ENCODE measurements at places on chromosomes 7 and 10.

- no peak for DNase-seq
Observed at GRCh38 chr10:119491966-119492757, 50.4 kb downstream of the RGS10 start.

DNA sequence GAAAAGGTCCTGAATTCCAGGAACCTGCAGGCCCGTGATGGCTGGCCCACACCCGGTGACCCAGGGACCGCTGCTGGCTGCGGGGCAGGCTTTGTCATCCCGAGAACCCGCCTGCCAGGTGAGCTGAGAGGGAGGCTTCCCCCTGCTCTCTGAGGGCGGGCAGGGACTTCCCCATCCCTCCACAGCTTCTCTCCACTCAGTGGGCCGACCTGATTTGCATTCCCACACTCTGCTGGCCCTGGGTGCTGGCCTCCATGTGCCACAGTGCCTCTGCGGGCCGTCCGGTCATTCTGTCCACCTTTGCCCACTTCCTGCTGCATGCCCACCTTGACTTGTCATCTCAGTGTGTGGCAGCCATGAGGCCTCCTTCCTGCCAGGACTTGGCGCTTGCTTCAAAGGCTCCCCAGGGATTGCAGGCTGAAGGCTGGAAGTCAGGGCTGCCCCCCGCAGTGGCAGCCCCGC, 35.3 kb downstream of the PALD1 start:
- DNase-seq: no peak

DNA sequence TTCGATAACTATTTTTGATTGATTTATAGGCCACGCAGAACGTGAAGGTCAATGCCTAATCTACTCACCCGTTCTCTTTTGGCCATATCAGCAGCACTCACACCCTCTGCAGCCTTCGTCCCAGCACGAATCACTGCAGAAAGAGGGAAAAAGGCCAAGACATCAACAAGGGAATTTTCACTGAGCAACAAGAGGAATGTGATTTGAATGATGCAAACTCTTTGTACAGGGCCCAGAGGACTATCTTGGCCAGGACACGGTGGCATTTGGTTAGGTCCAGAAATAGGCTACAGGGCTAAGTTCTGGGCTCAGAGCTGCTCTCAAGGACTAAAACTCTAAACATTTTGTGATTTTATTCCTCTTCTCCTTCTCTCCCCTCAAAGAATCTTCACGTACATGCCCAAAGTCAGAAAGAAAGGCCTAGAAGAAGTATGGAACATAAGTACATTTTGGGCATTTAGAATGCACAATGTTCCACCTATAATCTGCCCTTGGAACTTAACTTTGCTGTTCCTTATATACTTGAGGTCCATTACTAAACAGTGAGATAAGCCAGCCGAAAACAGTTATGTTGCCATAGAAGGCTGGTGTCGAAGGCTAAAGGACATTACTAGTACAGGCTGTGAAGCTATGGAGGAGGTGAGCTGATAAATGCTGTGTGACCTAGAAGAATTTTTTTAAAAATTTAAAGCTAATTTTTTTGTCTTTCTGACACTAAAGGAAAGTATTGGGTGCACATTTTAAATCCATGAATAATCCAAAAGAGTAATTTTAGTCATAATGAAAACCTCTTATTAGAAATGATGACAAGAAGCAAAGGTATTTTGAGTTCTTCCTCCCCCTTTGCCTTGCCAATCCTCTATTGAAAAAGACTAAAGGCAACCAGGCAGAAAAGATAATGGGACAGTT, 20.0 kb downstream of the RBM28 start:
- DNase-seq: no peak

- no peak for DNase-seq
Observed at GRCh38 chr10:118752409-118752808, 2.4 kb downstream of the CACUL1 start.

- peak; percentile 95 for DNase-seq
Observed at GRCh38 chr10:22320591-22321155, at the start of gene BMI1. Gene BMI1, plus strand, starts transcription at chr10:22321099. Its CDS starts 5,351 bp downstream, at chr10:22326450.

GRCh38 chr10:22321924-22322640, 1.2 kb downstream of the BMI1 start:
- DNase-seq: no peak

DNA sequence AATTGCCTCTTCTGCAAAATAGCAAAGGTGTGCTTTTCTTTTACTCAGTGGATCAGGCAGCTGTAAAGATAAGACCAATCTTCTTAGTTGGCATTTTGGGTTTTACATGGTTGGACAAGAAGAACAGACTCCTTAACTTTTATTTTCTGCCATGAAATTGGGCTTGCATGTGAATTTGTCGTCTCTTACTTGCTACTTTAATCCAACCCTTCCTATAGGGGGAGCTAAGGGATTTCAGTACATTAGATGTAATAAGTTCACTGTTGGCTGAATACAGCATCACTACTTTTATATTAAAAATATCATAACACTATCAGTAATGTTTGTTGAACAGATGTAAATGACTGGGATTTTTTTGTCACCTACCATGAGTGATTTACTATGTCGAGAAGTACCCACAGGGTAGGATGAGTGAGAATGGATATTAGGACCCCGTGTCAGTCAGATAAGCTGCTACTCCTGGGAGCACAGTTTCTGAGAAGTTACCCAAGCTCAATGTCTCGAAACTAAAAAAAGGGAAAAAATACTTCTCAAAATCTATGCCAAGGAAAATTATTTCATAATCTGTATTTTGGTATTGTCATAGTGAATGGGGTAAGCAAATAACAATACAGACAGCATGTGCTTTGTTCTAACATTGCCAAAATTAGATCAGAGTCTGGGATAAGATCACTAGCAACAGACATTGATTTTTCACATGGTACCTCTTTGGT, 127.4 kb upstream of the AGR3 start:
- no peak for DNase-seq

DNA sequence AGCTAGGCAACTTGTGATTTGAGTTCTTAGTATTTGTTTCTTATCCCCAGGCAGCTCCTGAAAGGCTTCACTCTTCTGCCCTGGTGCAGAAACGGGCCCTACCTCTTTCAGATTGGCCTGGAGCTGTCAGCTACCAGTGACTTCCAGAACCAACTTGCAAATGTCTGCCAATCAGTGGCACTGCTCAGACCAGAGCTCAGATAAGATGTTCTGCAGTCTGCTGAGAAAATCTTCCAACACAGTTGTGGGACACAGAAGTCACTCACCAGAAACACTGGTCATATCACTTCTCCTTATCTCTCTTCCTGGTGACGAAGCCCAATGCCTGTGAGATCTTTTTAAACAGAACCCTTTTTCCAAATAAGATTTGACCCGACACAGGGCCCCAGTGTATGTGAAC, 81.9 kb upstream of the DUSP5 start:
- DNase-seq: no peak

DNA sequence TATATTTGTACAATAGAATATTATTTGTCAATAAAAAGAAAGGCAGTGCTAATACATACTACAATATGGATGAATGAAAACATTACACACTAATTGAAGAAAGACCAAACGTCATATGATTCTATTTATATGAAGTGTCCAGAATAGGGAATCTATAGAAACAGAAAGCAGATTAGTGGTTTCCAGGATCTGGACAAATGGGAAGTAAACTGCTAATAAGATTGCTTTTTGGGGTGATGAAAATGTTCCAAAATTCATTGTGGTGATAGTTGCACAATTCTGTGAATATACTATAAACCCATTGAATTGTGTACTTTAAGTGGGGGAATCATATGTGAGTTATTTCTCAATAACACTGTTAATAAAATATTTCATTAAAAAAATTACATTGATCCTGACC, 78.2 kb upstream of the IFRD1 start:
- no peak for DNase-seq

GRCh38 chr10:104330168-104331110, 7.8 kb downstream of the ITPRIP start:
- no peak for DNase-seq

DNA sequence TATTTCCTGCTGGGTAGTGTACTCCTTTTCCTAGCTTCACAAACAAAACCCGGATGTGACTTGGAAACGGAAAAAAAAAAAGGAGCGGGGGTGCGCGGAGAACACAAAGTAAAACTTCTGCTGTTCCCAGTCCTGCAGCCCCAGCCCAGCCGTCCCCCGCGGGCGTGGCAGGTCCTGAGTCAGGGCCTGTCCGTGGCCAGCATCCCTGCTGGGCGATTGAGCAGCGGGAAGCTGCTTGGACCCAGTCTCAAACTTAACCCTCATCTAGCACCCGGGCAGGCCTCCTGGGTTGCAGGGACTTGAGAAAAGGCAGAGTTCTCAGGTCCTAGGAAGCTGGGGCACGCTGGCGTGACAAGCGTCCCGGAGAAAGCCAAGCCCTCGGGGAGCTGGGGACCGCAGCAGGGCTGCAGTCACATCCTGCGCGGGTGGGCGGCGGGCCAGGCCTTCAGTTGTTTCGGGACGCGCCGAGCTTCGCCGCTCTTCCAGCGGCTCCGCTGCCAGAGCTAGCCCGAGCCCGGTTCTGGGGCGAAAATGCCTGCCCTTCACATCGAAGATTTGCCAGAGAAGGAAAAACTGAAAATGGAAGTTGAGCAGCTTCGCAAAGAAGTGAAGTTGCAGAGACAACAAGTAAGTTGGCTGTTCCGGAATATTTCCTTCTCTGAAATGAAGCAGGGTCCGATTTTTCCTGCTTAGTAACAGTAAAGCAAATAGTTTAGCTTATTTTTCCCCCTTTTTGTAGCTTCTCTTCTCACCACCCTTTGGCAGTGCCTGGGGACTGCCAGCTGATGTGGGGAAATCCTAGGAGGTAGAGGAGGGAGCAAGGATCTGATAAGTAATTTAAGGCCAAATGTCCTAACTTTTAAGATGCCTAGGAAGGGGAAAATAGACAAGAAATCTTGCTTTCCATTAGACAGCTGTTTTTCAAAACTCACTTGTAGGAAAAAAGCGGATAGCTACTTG, at the start of gene GNG11:
TSS of gene GNG11 (plus strand) at position 129 of the 960 bp plus-strand sequence. CDS start at position 532, 403 bp downstream.
- peak; percentile 86 for DNase-seq

GRCh38 chr10:117619707-117620405, 77.3 kb downstream of the EMX2 start:
- no peak for DNase-seq

DNA sequence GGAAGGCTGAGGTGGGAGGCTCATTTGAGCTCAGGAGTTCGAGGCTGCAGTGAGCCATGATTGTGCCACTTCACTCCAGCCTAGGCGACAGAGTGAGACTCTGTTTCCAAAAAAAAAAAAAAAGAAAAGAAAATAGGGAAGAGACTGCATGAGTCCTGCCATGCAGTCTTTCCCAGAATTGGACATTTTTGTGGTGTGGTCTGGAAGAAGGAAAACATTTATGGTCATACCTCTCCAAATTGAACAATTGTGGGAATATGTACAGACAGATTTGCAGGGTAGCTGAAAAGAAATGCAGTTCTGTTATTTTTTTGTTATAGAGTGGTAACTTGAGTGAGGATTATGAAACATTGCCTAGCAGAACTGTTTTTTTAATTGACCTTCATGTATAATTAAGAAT, 198.1 kb downstream of the AUTS2 start:
- no peak for DNase-seq

GRCh38 chr7:91033574-91033973, 230.7 kb upstream of the FZD1 start:
- no peak for DNase-seq

- DNase-seq: no peak
Observed at GRCh38 chr10:11255796-11256444, 238.2 kb downstream of the CELF2 start.

DNA sequence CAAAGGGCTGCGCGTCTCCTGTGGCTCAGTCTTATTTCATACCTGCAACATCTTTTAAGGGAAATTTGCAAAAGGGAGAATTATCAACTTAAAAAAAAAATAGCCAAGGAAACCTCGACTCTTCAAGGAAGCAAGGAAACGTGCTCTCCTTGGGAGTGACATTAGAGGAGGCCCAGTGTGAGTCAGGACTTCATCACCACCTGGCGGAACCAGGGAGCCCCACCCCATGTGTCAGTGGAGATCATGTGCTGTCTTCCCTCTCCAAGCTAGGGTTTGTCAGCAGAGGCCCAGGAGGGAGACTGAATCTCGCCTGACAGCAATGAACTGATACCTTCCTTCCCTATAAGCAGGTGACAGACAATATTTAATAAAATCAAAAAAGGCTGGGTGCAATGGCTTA, 28.9 kb downstream of the POR start:
- DNase-seq: no peak

DNA sequence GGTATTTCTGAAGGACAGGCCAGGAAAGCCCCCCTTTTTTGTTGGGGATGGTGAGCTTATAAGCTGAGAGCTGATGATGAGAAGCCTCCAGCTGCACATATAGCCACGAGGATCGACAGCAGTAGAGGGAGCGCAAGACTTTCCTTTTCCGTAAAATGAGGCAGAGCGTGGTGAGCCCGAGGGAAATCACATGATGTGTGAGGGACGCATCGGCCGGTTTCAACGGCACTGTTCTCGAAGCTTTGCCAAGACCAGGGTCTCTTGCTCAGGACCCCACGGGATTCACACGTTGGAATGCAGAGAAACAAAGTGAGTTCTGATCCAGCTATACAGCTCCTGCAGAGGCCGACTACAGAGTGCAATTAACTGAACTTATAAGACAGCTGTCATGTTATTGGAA, 55.7 kb downstream of the ADAM12 start:
- DNase-seq: no peak

- DNase-seq: no peak
Observed at GRCh38 chr10:3059974-3060373, 7.4 kb upstream of the PFKP start.

- no peak for DNase-seq
Observed at GRCh38 chr7:115059321-115059720, 137.4 kb downstream of the MDFIC start.

GRCh38 chr10:77768039-77768438, 130.4 kb upstream of the KCNMA1 start:
- DNase-seq: no peak

GRCh38 chr10:112213836-112214235, 30.3 kb upstream of the GPAM start:
- DNase-seq: no peak

DNA sequence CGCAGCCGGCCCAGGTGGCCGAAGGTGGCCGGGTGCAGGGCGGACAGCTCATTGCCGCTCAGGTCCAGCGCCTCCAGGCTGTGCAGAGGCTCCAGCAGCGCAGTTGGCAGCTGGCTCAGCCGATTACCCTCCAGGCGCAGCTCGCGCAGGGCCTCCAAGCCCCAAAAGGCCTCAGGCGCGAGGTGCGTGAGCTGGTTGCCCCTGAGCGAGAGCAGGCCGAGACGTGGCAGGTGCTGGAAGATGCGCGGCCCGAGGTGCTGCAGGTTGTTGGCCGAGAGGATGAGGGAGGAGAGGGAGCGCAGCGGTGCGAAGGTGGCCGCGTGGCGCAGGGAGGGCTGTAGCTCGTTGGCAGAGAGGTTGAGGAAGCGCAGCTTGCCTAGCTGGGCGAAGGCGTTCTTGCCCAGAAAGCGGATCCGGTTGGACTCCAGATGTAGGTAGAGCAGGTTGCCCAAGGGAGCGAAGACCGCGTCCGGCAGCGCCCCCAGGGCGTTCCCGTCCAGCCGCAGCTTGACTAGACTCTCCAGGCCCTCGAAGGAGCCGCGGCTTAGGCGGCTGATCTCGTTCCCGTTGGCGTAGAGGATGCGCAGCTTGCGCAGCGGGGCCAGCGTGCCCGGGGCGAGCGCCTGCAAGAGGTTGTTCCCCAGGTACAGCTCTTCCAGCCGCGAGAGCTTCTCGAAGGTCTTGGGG, 923 bp downstream of the TRIL start:
- peak; percentile 67 for DNase-seq

- DNase-seq: no peak
Observed at GRCh38 chr7:105250239-105250638, 138.5 kb downstream of the SRPK2 start.

Measured in SK-N-SH (cell line).